AG10803 (cell line): ENCODE measurements at places on chromosomes 4 and X.

GRCh38 chrX:111837197-111837596 is 38.8 kb upstream of the TRPC5OS start:
- DNase-seq, result no peak

DNA sequence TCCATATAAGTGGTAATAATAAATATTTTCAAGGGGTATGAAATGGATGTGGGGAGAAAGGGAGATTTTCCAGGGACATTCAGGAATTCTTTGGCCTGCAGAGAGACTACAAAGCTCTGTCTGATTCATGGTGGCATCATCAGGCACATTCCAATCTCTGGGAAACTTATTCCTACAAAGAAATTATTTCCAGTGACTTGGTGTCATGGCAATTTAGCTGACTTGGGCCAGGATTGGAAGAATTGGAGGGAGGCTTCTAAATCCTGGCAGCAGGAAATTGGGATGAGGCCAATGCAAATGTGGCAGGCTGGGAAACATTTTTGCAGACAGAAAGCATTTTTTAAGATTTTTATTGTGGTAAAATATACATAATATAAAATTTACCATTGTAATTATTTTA is 204.6 kb downstream of the RTL9 start:
- DNase-seq, result peak; percentile 72

DNA sequence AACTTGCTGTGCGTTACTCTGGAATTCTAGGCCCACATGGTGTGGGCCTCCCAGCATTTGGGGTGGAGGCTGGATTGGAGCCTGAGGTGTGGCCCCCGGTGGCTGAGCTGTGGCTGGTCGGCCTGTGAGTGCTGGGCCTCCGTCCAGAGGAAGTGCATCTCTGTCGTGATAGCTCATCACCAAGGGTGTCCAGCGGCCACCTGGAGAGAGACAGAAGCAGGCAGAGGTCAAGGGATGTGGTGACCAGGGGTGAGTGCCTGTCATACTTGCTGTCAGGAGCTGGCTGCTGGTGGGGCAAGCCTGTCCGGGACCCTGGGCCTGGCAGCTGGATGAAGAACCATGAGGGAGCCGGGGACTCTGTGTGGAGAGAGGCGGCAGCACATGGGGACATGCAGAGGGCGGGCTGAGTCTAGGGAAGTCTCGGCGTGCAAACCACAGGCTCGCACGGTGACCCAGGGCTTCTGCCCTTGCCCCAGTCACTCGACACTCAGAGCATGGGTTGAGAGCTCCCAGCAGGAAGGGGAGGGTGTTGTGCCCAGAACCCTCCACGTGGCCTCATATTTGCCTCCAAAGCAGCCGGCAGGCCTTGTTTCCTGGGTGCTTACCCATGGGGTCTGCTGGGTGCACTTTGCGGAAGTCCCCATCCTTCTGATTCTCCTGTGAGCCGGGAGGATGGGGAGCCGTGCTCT is 6.2 kb downstream of the SORCS2 start:
- no peak for DNase-seq

- no peak for DNase-seq
These were observed 1.9 kb downstream of the SOWAHD start for GRCh38 chrX:119760026-119760877.

GRCh38 chrX:96432647-96433046 is 252.0 kb upstream of the DIAPH2 start:
- DNase-seq, result peak; percentile 28

DNA sequence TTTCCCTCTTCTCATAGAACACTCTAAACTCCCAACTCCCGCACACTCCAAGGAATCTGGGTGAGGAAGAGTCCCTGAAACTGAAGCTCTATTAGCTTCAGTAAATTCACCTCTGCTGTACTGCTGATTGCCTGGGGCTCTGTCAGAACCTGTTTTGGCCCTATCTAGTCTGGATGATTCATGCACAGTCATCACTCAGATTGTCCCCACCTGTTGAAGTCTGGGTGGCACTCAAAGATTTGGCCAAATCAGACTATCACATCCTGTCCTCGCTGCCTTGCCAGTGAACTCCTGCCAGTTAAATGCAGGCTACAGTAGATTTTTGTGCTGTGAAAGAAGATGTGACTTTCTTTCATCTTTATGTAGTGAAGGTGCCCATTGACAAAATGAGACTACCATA is 63.5 kb upstream of the EMCN start:
- DNase-seq, result no peak

DNA sequence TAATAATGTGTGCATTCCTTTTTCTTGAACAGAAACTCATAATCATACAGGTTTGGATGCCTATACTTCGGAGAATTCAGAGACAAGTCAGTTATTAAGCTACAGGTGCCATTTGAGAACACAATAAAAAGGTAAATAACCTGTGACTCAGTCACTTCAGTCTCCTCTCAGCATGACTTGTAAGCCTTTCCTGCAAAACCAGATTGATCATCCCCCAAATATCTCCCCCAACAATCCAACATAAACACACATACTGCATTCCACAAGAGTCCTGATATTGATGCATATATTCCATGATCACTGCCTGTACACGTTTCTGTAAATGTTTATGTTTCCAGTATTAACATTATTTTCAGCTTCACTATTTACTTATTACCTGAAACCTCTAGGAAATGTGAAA is 110.8 kb downstream of the PWWP3B start:
- DNase-seq, result no peak

GRCh38 chr4:122917731-122918130 is 4.7 kb downstream of the NUDT6 start:
- no peak for DNase-seq

DNA sequence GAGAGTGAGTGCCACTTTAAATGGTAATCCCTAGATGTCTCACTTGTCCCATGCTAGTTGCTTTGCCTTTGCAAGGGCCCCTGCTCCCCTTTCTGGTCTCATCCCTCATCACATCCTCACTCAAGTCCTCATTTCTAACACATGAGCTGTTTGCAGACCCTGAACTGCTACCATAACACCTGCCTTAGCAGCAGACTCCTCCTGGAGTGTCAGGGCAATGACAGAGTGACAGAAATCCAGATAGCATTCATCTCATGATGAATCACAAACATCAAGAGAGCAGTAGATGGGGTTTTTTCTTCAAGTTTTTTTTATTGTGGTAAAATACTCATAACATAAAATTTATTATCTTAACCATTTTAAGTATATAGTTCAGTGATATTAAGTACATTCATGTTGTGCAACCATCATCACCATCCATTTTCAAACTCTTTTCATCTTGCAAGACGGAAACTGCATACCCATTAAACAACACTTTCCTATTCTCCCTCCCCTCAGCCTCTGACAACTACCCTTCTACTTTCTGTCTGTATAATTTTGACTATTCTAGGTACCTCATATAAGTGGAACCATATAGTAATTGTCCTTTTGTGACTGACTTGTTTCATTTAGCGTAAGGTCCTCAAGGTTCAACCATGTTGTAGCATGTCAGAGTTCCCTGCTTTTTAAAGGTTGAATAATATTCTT is 133.2 kb upstream of the RPS6KA3 start:
- no peak for DNase-seq

DNA sequence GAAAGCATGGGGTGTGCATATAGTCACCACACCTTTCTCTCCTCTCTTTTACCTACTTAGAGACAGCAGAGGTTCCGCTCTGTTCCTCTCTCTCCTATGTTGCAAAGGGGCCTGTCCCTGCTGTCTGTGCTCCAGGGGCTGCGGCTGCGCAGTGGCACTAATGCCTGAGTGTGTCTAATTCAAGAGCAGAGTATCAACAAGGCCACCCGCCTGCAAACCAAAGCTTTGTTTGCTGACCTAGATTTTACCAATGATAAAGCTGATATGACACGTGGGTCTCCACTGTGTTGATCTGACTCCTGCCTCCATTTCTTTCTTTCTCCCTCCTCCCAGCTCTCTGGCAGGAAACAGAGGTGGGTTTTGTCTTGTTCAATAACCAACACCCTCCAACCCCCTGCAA is 74.9 kb downstream of the NSG1 start:
- DNase-seq, result no peak

- no peak for DNase-seq
These were observed 821.1 kb downstream of the PCDH19 start for GRCh38 chrX:99588936-99589335.

DNA sequence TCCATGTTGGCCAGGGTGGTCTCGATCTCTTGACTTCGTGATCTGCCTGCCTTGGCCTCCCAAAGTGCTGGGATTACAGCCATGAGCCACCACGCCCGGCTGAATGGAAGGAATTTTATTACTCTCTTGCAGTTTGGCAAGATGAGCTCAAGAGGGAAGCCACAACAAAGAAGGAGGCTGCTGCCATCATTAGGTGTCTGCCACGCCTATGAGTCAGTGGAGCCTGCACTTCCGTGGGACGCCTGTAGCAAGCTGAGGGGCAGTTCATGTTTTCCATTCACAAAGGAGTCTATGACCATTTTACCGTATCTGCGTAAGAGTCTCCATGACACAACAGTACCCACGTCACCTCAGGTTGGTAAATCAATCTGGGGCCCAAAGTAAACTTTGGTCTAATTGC is 51.2 kb upstream of the CHRNA9 start:
- DNase-seq, result peak; percentile 31

DNA sequence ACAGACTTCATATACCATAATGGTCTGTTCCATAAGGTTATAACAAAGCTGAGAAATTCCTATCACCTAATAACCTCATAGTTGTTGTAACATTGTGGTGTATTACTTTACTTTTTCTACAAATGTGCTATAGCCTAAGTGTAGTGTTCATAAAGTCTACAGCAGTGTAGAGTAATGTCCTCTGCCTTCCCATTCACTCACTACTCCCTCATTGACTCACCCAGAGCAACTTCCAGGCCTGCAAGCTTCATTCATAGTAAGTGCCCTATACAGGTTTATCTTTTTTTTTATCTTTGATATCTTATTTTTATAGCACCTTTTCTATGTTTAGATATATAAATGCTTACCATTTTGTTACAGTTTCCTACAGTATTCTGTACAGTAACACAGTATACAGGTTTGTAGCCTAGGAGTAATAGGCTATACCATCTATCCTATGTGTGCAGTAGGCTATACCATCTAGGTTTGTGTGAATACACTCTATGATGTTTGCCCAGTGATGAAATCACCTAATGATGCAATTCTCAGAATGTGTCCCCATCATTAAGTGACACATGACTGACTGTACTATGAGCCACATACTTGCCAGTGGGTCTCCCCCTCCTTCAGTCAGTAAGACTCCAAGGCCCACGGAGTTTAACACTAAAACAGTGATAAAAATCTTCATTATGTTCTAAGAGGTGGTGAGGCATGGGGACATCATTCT is 299.9 kb downstream of the UNC5C start:
- DNase-seq, result no peak

GRCh38 chr4:114558446-114559020 is 40.1 kb upstream of the UGT8 start:
- no peak for DNase-seq

DNA sequence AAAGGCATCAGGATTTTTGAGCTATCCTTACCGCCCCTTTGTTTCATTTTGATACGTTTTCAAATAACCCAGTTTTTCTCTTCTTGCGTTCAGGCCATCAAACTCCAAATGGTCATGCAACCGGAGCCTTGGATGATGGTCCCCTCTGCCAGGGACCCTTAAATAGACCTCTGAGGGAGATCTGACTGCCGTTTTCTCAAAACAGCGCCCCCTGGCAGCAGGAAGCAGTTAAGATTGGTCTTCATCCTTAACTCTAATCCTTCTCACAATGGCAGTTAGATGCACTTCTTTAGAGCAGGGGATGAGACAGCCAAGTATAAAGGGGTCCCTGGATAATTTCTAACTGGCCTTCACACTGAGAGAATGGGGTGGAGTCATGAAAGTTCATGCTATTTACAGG is 525.0 kb upstream of the SPANXN1 start:
- no peak for DNase-seq

DNA sequence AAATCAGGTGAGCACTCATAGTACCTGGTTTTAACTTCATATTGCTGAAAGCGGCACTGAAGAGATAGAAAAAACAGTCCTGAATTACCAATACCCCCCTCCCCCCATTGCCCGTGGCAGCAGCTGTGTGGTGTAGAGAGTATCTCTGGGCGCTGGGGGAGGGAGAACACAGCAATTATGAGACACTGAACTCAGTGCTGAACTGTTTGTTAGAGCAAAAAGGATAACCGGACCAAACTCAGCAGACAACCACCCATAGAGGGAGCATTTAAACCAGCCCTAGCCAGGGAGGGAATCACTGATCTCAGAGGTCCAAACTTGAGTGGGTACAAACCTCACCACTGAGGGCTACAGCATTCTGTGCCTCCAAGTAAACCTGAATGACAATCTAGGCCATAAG is 457.4 kb upstream of the TEX13C start:
- DNase-seq, result no peak
